ENCODE measurements at places on chromosomes 16 and 17. TPM values are rescaled to one million over a fixed set of nuclear protein-coding genes. Genes with fewer than 3 reads are reported as not detected.

Gene CTRB2
- not detected for total RNA-seq

Gene ZG16
- not detected for total RNA-seq

Gene ABCC6
- 2.3 TPM for total RNA-seq

Gene C1QTNF8
- not detected for total RNA-seq

Gene NTN3
- 1.5 TPM for total RNA-seq

Gene CRYBA1
- total RNA-seq, result 0.15 TPM

Gene ADAD2
- total RNA-seq, result not detected

Gene C16orf46
- total RNA-seq, result 0.73 TPM

Gene HID1
- 0.29 TPM for total RNA-seq

Gene ARHGAP44
- total RNA-seq, result 1.2 TPM

Gene REXO5
- 14.4 TPM for total RNA-seq

Gene KRTAP2-1
- not detected for total RNA-seq

Gene MYH8
- total RNA-seq, result not detected

Gene GLYR1
- total RNA-seq, result 52.7 TPM

Gene MRPL58
- 46.1 TPM for total RNA-seq

Gene SEZ6L2
- total RNA-seq, result 4.1 TPM

Gene ALOX12B
- not detected for total RNA-seq

Gene NOMO2
- total RNA-seq, result 158 TPM

Gene SMARCD2
- total RNA-seq, result 120 TPM

Gene IL21R
- total RNA-seq, result 2.2 TPM

Gene RNF222
- total RNA-seq, result not detected

Gene STAC2
- total RNA-seq, result not detected

Gene KRT16
- total RNA-seq, result not detected

Gene HIC1
- 98.9 TPM for total RNA-seq

Gene TVP23A
- total RNA-seq, result not detected

Gene ZSCAN10
- total RNA-seq, result not detected

Gene RCVRN
- under 0.01 TPM for total RNA-seq

Gene TMC5
- total RNA-seq, result not detected

Gene CBFA2T3
- 0.17 TPM for total RNA-seq

Gene EFNB3
- total RNA-seq, result 0.83 TPM

Gene CD300E
- not detected for total RNA-seq

Gene SOST
- not detected for total RNA-seq

Gene HS3ST3A1
- 21.4 TPM for total RNA-seq

Gene CCDC200
- not detected for total RNA-seq

Gene ENPP7
- not detected for total RNA-seq

Gene KCNJ16
- total RNA-seq, result not detected

Gene CASKIN1
- 2.0 TPM for total RNA-seq

Gene PNMT
- not detected for total RNA-seq

Gene USP6
- total RNA-seq, result not detected

Gene TEKT1
- total RNA-seq, result not detected

Gene DHRS7C
- total RNA-seq, result not detected

Gene ATXN1L
- 13.9 TPM for total RNA-seq

Gene CRYM
- 2.3 TPM for total RNA-seq

Gene RFNG
- total RNA-seq, result 36.8 TPM

Gene CLEC18C
- total RNA-seq, result 0.99 TPM

Gene GCGR
- not detected for total RNA-seq

Gene FAM20A
- total RNA-seq, result 25.1 TPM

Gene MRPS7
- 41.2 TPM for total RNA-seq

Gene RBBP6
- total RNA-seq, result 23.1 TPM

All from smooth muscle cell of trachea (primary cell).